ENCODE measurements at places on chromosomes 16 and 17.

- DNase-seq: no peak
These were observed 2.5 kb upstream of the SMPD3 start for GRCh38 chr16:68450741-68451255.

GRCh38 chr17:76383546-76384221 is 725 bp upstream of the SPHK1 start:
- DNase-seq: no peak

- DNase-seq: no peak
These were observed 3.3 kb downstream of the TRIM65 start for GRCh38 chr17:75893305-75894048.

DNA sequence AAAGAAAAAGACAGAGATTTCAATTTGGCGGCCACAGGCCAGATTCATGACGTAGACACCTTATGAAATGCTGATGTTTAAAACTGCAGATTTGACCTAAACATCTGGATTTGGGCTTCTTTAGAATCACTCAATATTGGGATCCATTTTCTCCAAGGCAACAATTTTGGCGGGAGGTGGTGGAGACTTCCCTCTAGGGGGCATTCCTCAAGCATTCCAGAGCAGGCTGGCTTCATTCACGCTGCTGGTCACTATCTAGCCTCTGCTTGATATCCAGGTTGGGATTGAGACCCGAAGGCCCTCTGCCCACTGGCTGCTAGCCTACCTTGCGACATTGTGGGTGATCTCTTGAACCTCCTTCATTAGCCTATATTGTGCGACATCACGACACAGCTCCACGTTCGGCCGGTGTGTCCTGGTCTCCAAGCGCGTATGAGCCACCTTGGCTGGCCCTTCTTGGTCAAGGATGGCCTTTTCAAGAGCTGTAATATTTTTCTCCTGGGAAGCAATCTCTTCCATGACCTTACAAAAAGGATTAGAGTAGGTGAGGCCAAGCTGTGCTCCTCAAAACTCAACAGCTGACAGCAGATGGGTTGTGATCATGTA is 24.5 kb downstream of the FBXO39 start:
- no peak for DNase-seq

DNA sequence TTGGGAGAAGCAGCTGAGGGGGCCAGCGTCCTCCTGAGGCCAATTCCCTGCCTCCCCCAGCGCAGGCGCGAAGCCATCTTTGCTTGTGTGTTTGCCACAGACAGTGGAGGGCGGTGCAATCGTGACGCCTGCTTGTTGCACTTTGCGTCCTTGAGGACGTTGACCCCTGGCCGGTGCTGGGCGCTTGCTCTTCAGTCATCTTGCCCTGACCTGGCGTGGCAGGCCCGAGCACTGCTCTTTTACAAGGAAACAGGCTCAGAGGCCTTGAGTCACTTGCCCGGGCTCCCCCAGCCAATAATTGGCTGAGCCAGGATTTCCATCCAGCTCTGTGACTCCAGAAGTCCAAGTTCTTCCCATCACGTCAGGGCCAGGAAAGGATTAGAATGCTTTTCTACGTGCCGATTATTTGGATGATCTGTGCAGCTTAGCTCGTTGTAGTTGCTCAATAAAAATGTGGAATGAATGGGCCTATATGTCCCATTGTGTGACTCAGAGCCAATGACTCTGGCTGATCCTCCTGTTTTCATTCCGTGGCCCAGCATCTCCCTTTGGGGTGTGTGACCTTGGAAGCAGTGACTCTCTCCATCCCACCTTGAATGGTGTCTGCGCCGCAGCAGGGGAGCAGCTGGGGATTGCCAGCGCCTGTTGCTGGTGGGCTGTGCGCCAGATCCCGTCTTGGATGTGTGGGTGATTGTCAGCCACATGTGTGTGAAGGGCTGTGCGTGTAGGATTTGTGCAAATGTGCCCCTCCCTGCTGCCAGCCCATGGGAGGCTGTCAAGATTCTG is 214.1 kb downstream of the SEC14L1 start:
- no peak for DNase-seq

DNA sequence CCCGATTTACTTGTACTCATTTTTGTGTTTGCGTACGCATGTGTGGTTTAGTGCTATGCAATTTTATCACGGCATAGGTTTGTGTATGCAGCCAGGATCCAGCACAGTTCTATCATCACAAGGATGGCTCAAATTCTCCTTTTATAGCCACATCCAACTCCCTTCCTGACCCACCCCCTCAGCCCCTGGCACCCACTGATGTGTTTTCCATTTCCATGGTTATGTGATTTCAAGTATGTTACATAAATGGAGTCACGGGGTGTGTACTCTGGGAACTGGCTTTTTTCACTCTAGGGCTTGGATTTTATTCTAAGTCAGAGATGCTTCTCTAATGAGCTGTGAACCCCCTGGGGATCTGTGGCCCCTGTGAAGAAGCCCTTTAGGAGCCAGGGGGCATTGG is 16.8 kb downstream of the IL4R start:
- DNase-seq: no peak

DNA sequence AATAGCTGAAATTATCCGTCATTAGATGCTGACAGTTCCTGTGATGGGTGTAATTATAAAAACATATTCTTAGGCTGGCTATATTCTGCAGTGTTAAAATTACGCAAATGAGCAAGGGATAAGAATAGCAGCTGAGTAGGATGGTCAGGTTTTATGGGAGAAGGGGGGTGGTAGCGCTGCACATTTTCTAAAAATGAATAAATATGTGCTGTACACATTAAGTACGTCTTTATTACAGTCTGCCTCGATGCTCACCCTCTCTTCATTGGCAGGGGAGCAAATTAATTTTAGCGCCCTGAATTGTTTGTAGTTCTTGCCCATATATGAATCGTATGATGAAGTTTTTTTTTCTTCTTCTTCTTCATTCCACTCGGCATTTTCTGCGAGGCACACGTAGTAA is 244.2 kb downstream of the SNX29 start:
- no peak for DNase-seq

- DNase-seq: peak; percentile 73
These were observed at the start of gene ZFP3 for GRCh38 chr17:5078106-5079028. Gene ZFP3, plus strand, starts transcription at chr17:5078467. Its CDS starts 13,038 bp downstream, at chr17:5091505.

GRCh38 chr16:52561910-52562741 is 15.2 kb upstream of the TOX3 start:
- DNase-seq: no peak

GRCh38 chr16:8730335-8730915 is 56.0 kb downstream of the ABAT start:
- no peak for DNase-seq

- no peak for DNase-seq
These were observed 81.2 kb downstream of the USP22 start for GRCh38 chr17:20961586-20961985.

DNA sequence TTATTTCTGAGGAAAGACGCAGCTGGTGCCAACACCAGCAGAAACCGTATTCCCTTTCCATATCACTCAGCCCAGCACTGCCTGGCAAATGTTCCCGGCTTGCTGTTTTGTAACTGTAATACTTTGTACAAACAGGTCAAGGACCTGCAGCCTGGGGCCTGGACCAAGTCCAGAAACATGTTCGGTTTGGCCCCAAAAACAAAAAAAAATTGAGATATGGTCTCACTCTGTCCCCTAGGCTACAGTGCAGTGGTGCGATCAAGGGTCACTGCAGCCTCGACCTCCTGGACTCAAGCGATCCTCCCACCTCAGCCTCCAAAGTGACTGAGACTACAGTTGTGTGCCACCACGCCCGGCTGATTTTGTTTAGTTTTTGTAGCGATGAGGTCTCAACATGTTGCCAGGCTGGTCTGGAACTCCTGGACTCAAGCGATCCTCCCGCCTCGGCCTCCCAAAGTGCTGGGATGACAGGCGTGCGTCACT is 1.2 kb downstream of the HAGH start:
- no peak for DNase-seq

- DNase-seq: peak; percentile 36
These were observed 76.4 kb downstream of the MRC2 start for GRCh38 chr17:62703776-62704380.

- DNase-seq: no peak
These were observed 2.2 kb upstream of the UQCRC2 start for GRCh38 chr16:21950782-21951521.
